Thymus (tissue), 14 donors: ENCODE measurements at places on chromosomes 4 and X.

- no peak overlapping the region for H3K27ac ChIP-seq
- H3K27me3 ChIP-seq, result no peaks in the 10 kb centered on the region
- H3K36me3 ChIP-seq, result no peaks in the 10 kb centered on the region
- DNase-seq, result no peak
- no peak overlapping the region for H3K4me3 ChIP-seq
- H3K4me1 ChIP-seq, result no peaks in the 10 kb centered on the region
Observed at GRCh38 chrX:9759337-9759736, 6.3 kb downstream of the GPR143 start.

DNA sequence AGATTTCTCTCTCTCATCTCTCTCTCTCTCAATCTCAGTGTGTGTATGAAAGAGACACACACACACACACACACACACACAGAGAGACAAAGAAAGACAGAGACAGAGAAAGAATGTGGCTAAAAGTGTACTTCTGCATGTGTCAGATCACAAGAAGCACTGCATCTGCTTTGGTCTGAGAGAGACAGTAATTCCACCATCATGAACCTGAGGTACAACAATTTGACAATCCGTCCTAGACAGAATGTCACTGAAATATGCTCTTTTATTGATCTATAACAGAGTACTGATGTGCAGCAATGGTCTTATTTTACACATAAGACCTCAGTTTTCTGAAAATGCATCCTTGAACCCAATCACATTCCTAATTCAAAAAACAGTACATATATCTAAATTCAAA, 576.2 kb upstream of the SMIM31 start:
- H3K27ac ChIP-seq, result no peak overlapping the region
- H3K27me3 ChIP-seq, result no peaks in the 10 kb centered on the region
- no peaks in the 10 kb centered on the region for H3K4me1 ChIP-seq
- no peak overlapping the region for H3K4me3 ChIP-seq
- no peaks in the 10 kb centered on the region for H3K36me3 ChIP-seq
- no peak for DNase-seq

DNA sequence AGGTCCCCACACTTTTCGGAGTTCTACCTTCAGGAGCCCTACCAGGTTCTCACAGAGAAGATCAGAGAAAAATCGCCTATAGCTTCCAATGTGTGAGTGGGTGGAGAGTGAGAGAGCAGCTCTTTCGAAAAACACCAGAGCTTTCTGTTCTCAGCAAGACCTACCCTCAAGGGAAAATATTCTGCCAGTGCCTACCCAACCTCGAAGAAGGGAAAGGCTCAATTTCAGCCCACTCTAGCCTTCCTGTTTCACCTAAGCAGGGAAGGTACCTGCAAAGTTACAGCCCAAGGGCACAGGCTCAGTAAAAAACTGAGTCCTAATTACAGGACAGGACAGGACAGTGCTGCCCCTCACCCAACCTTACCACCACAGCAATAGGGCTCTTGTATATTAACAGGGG, 104.0 kb upstream of the WDR17 start:
- H3K4me1 ChIP-seq, result no peaks in the 10 kb centered on the region
- no peak overlapping the region for H3K27ac ChIP-seq
- no peaks in the 10 kb centered on the region for H3K27me3 ChIP-seq
- no peaks in the 10 kb centered on the region for H3K36me3 ChIP-seq
- no peak overlapping the region for H3K4me3 ChIP-seq
- DNase-seq, result no peak

GRCh38 chrX:153818571-153819383, 11.6 kb downstream of the PDZD4 start:
- H3K4me3 ChIP-seq, result peak overlapping the region; percentile 44
- no peak overlapping the region for H3K27ac ChIP-seq
- DNase-seq, result no peak
- no peaks in the 10 kb centered on the region for H3K36me3 ChIP-seq
- no peaks in the 10 kb centered on the region for H3K27me3 ChIP-seq

GRCh38 chrX:154526901-154527675, 11.1 kb upstream of the FAM3A start:
- DNase-seq, result no peak
- H3K36me3 ChIP-seq, result peaks cover under 1% of the 10 kb centered on the region
- H3K27ac ChIP-seq, result peak overlapping the region; percentile 55
- no peaks in the 10 kb centered on the region for H3K27me3 ChIP-seq
- H3K4me1 ChIP-seq, result peaks cover 4% of the 10 kb centered on the region

- DNase-seq, result no peak
- no peaks in the 10 kb centered on the region for H3K36me3 ChIP-seq
- H3K4me3 ChIP-seq, result no peak overlapping the region
- no peak overlapping the region for H3K27ac ChIP-seq
- H3K4me1 ChIP-seq, result no peaks in the 10 kb centered on the region
Observed at GRCh38 chrX:44495091-44495490, 47.6 kb downstream of the FUNDC1 start.
